NCI-H524 (cell line): ENCODE measurements at places on chromosomes 16 and 17.

DNA sequence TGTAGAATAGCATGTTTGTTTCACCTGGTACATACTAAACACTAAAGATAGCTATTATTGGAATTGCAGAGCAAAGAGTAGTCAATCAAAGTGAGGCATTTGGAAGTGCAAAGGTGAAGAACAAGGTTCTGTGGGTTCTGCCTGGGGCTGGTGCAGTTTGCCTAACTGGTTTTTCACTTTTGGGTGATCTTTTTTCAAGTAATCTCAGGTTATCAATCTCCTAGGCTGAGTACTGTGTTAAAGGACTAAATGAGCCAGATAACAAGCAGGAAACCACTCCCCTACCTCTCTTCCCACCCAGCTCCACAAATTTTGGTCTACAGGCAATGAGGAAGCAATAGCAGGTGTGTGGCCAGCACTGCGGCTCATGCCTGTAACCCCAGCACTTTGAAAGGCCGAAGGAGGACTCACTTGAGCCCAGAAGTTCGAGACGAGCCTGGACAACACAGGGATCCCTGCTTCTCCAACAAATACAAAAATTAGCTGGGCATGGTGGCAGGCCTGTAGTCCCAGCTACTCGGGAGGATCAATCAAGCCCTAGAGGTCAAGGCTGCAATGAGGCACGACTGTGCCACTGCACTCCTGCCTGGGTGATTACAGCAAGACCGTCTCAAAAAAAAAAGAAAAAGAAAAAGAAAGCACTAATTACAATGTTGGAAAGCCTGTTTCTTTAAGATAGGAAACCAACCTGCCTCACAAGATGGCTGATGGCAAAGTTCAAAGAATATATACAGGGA is 2.0 kb upstream of the NTAN1 start:
- no peak for DNase-seq

DNA sequence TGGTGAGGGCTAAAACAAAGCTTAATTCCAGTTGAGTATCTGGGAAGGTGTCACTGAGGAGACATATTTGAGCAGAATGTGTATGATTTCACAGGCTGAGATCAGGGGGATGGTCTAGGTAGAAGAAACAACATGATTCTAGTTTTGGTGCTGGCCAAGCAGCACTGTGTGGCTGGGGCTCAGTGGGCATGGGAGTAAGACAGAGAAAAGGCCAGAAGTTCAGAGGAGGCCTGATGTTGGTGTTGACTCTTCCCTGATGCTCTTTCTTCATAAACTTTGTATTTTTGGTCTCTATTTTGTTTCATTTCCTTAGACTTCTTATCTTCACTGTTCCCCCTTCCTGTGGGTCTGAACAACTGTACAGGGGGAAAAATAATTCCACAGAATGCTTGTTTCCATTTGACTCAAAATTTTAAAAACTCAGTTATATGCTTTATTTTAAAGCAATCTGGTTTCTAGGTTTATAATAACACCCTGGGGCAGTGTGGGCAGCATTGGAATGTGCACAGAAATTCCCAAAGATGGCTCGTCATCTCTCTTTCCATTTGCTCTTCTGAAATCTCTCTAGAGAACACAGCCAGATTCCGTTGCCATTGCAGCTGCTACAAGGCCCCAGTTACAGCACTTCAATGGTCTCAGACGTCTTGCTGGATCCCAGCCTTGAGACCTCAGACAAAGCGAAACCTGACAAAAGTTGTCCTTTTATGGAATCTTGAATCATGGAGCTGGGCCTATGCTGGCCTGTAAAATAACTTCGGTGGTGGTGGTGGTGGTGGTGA is 68.3 kb downstream of the SNX11 start:
- no peak for DNase-seq

DNA sequence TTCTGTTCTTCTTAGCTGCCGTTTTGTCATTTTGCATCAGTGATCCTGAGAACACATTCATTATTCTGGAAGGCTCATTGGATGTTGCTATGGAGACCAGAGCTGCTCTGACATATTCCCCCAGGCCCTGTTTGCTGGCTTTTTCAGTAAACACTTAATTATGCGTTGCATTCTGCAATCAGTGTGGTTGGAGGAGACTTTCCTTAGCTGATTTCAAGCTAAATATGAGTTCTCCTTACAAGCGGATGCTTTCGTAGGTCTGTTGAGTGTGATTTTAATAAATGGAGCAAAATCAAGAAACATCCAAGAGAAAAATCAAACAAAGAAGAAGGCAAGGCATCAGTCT is 38.2 kb upstream of the NUDT7 start:
- DNase-seq: no peak

GRCh38 chr16:56310690-56311089 is 114.7 kb downstream of the AMFR start:
- DNase-seq: no peak

DNA sequence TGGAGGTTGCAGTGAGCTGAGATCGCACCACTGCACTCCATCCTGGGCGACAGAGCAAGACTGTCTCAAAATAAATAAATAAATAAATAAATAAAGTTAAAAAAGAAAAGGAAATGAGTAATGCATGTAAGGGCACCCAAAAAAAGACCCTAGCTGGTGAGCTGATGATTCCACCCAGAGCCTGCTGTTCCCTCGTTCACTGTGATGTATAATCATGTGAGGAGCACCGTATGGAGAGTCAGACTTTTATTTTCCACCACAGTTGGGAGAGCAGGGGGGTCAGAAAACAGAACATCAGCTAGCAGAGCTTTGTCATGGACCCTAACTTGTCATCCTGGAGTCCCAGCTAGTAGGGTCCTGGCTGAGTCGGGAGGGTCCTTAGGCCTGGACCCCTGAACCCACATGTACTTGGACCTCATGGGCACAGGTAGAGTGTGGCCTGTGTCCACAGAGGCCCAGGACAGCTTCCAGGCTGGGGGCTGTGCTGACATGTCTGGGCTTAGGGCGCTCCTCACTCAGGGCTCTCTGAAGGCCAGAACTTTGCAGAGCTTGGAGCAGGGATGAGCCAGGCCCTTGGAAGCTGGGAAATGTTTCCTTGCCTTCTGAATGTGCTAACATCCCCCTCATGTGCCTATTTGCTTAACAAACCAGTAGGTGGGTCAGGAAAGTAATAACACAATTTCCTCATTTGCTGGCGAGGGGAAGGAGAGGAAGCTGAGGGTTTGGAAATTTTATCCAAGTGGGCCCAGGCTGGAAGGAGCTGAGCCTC is 18.8 kb upstream of the LASP1NB start:
- DNase-seq: no peak

GRCh38 chr17:28997806-28998205 is 8.0 kb downstream of the SEZ6 start:
- peak; percentile 57 for DNase-seq

DNA sequence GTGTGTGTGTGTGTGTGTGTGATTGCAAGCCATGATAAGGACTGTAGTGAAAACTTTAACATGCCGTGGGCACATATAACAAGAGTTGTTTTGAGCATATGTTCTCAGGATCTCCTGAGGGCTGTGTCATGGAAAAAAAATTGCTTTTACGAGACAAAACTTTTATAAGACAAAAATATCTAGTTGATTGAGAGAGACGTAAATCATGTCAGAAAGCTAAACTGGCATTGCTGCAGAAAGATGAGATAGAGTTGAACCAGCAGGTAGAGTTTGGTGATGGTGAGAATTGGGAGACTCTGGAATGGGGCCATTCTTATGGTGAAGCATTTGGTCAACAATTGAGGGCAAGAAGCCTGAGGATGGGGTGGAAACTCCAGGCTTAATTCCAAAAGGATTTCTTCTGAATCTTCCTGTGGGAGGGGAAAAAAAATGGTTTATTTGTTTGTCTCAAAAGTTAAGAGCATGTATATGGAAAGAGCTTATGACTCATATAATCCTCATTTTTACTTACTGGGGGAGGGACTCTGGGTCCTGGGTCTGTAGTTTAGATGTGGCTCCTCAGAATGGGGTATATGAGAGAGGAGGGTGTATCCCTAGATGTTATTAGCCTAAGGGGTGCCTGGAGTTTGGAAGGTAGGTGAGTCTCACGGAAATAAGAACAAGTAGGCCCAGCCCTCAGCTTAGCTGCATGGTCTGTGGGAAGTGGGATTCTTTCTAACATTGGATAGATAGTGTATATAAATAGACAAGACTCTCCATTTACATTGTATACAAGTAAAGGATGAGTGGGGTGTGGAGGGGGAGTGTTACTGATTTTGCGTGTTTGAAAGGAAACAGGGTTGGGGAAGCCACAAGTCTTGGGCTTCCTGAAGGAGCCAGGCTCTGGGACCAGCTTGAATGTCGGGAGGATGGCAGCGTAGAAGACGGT is 7.1 kb downstream of the MINK1 start:
- DNase-seq: no peak
